ENCODE measurements at places on chromosomes 12 and 14. TPM values are rescaled to one million over a fixed set of nuclear protein-coding genes. Genes with fewer than 3 reads are reported as not detected.

Gene GNG2
- total RNA-seq, result not detected

Gene CD27
- not detected for total RNA-seq

Gene STAB2
- not detected for total RNA-seq

Gene ADCK1
- total RNA-seq, result 1.2 TPM

Gene FERMT2
- total RNA-seq, result 46.0 TPM

Gene INSM2
- total RNA-seq, result not detected

Measured in Caki2 (cell line).